ENCODE measurements at places on chromosomes 7 and 10. TPM values are rescaled to one million over a fixed set of nuclear protein-coding genes. Genes with fewer than 3 reads are reported as not detected.

EN2 gene
- polyA plus RNA-seq, result 1.6 TPM

NEURL1 gene
- polyA plus RNA-seq, result 19.8 TPM

EPO gene
- polyA plus RNA-seq, result 0.65 TPM

PVRIG gene
- 2.6 TPM for polyA plus RNA-seq

OR6B1 gene
- 0.53 TPM for polyA plus RNA-seq

BAIAP2L1 gene
- 24.2 TPM for polyA plus RNA-seq

SPDYE1 gene
- 8.3 TPM for polyA plus RNA-seq

WIPF3 gene
- polyA plus RNA-seq, result 42.7 TPM

UTF1 gene
- 5.3 TPM for polyA plus RNA-seq

ZP3 gene
- polyA plus RNA-seq, result 2.0 TPM

TBATA gene
- polyA plus RNA-seq, result 34.6 TPM

UNCX gene
- polyA plus RNA-seq, result not detected

BNIP3 gene
- 36.7 TPM for polyA plus RNA-seq

SMC3 gene
- polyA plus RNA-seq, result 28.7 TPM

PTF1A gene
- polyA plus RNA-seq, result 4.9 TPM

CYCS gene
- 127 TPM for polyA plus RNA-seq
